ENCODE measurements at places on chromosomes 4 and X.
A peak's percentile ranks its signal among the peaks of the same experiment; 100 is the strongest.

GRCh38 chrX:97672608-97673007 is 788.9 kb downstream of the RPA4 start:
- DNase-seq: no peak

DNA sequence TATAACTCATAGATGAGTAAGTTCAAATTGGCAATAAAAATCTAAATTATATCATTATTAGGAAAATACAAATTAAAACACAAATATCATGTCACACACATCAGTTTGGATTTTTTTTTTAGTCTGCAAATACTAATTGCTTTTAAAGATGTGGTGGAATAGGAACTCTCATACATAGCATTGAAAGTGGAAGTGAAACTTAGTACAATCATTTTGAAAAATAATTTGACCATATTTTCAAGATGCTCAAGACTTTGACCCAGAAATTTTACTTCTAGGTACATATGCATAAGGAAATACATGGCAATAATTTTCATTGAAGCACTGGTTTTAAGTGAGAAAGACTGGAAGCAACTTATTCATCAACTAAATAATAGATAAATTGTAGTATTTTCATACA is 147.5 kb upstream of the SMIM31 start:
- no peak for DNase-seq

- DNase-seq: no peak
These were observed 617 bp upstream of the MRFAP1L1 start for GRCh38 chr4:6710282-6710681.

GRCh38 chr4:76251441-76252270 is at the start of gene FAM47E:
Gene FAM47E, plus strand, starts transcription at chr4:76251721. Its CDS starts 26 bp downstream, at chr4:76251747.
- peak; percentile 36 for DNase-seq

DNA sequence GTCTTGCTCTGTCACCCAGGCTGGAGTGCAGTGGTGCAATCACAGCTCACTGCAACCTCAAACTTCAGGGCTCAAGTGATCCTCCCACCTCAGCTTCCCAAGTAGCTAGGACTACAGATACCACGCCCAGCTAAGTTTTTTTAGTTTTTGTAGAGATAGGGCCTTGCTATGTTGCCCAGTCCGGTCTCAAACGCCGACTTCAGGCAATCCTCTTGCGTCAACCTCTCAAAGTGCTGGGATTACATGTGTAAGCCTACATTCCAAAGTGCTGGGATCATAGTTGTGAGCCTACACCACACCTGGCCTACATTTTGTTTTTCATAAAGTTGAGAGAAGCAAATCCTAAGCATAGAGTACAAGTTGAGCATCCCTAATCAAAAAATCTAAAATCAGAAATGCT is 42.2 kb downstream of the SMARCA5 start:
- no peak for DNase-seq
